ENCODE measurements at places on chromosomes 12 and 14.

GRCh38 chr12:121530600-121531355 lies 50.0 kb downstream of the KDM2B start:
- DNase-seq = no peak

DNA sequence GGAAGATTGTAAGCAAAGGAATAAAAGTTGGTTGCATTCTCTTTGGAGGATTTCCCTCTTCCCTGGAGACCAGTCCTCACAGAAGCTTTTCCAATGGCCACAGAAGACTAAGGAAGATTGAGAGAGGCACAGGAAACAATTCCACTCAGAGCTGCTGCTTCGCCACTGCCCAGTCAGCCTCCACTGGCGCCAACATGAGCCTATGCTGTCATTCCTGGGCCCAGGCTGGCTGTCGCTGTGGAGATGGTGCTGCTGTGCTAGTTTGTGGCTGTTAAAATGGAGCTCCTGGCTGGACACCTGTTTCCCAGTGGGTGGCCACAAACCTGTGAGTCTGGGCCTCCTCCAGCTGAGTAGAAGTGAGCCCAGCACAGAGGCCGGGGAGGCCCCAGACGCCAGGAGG lies 6.6 kb downstream of the P2RX7 start:
- DNase-seq = no peak

DNA sequence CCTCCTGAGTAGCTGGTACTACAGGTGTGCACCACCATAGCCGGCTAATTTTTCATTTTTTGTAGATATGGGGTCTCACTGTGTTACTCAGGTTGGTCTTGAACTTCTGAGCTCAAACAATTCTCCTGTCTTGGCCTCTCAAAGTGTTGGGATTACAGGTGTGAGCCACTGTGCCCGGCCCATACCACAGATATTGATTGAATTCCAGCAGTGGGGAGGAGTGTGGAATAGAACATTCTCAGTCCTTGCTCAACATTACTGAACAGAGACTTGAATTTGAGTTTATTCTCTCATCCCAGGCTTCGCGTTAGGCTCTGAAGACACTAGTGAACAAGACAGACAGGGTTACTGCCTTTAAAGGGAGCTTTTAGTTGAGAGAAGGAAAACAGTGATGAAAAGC lies 39.6 kb downstream of the PTPN11 start:
- no peak for DNase-seq

DNA sequence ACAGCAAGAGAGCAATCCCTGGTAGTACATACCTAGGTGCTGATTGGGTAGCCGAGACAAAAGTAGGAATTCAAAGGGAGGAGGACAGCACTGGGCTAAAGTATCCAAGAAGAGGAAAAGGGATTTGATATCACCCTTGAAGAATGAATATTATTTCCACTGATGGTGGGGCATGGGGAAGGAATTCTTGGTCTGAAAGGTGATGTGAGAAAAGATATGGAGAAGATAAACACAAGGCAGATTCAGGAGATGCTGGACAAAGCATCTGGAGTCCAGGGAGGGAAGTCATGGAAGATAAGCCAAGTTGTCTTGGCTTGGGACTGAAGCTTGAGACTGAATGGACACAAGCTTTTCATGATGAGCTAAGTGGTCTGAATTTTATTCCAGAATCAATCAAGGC lies 194.0 kb downstream of the EGLN3 start:
- DNase-seq = no peak

DNA sequence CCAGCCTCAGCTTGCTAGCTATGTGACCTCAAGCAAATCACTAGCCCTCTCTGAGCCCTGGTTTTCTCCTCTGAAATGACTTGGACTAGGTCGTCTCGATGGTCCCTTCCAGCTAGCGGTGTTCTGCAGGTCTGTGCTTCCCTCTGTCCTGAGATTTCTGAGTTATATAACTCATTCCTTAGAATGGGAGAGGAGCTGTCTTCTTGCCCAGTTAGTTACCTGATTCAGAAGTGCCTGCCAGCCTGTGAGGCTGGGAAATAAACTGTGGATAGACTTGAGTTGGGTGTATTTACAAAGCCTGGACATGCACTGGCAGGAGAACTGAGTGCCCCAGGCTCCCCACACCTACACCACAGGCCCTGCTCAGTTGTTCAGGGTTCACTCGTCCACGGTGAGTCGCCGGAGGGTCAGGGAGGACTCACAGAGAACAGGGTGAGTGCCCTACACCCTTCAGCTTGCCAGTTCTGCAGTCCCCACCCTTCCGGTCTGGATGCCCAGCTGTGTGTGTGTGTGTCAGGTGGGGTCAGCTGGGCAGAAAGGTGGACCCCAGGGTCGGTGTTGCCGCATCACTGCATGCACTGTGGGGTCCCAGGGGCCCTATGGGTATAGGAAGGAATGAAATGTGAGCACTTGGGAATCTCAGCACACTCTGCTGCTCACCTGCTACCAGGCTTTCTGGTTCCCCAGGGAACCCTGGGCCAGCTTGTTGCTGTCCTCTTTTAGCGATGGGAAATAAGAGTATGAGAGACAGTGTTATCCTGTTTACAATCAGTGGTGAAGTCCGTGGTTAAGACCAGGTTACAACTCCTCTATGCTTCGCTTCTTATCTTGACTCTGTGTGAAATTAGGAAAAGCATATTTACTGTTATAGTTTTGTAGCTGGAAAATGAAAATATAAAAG lies 348.2 kb downstream of the DPF3 start:
- DNase-seq = peak; percentile 28

DNA sequence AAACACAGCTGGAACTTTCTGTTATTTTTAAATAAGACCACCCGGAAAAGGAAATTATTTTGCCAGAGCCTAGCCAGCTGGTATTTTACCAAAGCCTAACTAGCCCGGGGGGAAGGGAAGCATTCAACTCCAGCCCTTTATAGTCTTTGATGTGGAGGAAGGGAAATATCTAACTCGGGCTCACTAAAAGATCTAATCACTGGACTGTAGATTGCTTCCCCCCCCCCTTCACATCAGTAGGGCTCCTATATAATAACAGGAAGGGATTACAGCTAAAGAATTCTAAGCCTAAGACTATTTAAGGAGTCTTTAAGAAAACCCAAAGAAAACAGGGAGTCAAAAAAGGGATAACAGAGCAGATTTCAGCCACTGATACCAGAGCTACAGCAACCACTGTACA lies 431.1 kb downstream of the KCNH5 start:
- DNase-seq = no peak

- no peak for DNase-seq
Observed at GRCh38 chr12:2548081-2548480, 246.7 kb upstream of the FKBP4 start.

Data from right kidney (tissue), 9 donors.